Neural crest cell (in vitro differentiated cells): ENCODE measurements at places on chromosomes 2 and 18.

GRCh38 chr18:29188760-29189159 lies 1011.8 kb upstream of the CDH2 start:
- no peak for DNase-seq

- no peak for DNase-seq
Measured at GRCh38 chr2:152483276-152484063, 148.5 kb downstream of the FMNL2 start.

GRCh38 chr2:112004253-112004645 lies 50.8 kb upstream of the TMEM87B start:
- DNase-seq: no peak

- DNase-seq: no peak
Measured at GRCh38 chr2:86249579-86250391, 50.5 kb downstream of the MRPL35 start.

DNA sequence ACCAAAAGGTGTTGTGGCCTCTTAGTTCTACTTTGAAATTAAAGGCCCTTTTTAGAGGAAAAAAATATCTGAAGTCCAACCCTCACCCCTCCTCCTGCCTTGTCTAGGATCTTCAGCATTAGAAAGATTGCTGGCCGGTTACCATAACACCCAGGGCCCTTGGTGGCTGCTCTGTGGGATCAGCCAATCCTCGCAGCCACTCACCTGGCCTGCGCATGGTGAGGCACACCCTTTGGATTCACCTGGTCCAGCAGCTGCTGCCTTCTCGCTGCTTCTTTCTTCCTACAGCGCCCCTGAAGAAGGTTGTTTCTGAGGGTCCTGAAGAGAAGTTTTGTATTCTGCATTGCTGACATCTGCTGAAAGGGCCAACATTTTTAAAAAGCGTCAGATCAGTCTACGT lies 25.2 kb downstream of the DYTN start:
- DNase-seq: no peak

GRCh38 chr18:78722386-78722785 lies 257.2 kb upstream of the SALL3 start:
- no peak for DNase-seq

DNA sequence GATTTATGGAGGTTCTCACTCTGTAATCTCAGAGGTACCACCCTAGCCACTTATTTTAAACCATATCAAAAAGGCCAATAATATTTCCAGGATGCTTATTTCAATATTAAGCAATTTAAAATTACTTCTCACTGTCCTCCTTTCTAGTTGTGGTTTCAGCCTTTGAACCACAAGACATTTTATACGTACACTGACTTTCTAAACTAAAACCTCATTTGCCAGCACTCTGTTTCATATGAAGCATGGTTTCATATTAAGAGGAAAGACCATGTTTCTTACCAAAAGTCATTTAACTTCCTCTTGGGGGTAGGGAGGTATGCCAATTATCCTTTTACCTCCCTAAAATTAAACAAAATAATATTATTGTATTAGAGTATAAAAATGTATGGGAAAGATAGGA lies 399.8 kb downstream of the CDH7 start:
- DNase-seq: no peak

DNA sequence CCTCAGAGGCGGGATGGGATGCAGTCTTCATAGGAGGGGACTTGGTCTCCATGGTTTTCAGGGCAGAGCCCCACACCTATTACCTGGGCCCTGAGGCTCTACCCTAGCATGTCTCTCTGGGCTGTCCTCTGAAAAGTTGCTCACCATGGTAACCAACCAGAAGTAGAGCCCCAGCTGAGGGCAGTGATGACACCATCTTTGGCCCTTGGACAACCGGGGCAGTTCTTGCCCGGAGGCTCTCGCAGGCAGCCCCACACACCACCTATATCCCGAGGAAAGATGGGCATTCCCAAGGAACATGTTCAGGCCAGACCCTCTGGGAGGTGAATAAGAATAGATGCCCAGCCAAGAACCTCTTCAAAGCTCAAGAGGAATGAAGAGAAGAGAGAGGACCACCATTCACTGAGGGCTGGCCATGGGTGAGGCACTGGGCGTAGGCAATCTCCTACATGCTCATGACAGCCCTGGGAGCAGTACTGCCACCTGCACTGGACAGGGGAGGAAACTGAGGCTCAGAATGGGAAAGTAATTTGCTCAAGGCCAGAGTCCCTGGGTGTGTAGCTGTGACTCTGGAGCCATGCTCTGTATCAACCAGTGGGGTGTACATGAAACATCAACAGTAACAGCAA lies 72.5 kb downstream of the HS1BP3 start:
- DNase-seq: no peak

- no peak for DNase-seq
Measured at GRCh38 chr18:67514901-67515540, 1.5 kb downstream of the DSEL start.

DNA sequence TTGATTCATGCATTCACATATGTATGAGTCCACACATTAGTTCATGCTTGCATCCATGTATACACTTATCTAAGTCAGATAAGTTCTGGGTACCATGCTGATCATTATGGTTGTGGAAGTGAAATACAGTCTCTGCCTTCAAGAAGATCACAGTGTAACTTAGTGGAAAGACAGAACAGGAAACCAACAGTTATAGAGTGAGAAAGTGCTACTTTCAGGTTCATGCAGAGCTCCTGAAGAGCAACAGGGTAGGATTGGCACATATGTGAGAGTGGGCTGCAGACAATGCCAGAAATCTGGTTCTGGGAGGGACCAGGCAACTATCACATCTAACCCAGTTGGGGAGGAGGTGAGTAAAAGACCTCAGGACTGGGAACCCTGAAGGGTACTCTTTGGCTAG lies 35.4 kb upstream of the PGAP1 start:
- no peak for DNase-seq

GRCh38 chr2:145622285-145622684 lies 1102.4 kb upstream of the ZEB2 start:
- no peak for DNase-seq

GRCh38 chr2:233416706-233417105 lies 62.4 kb downstream of the DGKD start:
- no peak for DNase-seq

DNA sequence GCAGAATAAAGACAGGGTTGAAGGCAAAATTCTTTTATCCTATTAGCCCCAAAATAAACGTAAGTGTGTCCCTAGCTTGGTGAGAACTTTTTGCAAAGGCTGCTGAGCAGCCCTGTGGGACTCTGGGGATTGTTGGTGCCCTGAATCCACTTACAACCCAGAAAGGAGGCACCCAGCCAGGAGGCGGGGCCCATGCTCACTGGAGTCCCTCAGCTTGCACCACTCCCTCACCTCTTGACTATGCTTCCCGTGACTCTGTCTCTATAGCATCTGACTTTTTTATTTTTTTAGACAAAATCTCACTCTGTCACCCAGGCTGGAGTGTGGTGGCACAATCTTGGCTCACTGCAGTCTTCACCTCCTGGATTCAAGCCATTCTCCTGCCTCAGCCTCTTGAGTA lies 15.8 kb upstream of the COL6A3 start:
- DNase-seq: no peak

GRCh38 chr2:156332284-156332533 lies 312 bp downstream of the NR4A2 start:
- DNase-seq: no peak

DNA sequence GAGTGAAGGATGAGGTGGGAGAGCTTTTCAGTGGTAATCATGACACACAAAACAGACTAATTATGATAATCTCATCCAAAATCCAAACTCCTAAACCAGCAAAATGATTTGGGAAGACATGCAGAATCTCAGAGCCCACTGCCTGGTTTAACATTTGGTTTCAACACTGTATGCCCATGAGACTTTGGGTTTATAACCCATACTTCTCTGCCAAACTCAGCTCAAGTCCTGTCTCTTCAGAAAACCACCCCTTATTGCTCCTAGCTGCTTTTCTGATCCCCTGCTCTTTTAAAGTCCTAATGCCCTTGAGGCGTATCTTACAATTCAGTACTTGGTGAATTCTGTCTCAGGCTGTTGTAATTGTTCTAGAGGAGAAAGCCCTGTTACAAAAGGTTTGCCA lies 593.0 kb upstream of the ID2 start:
- DNase-seq: no peak

DNA sequence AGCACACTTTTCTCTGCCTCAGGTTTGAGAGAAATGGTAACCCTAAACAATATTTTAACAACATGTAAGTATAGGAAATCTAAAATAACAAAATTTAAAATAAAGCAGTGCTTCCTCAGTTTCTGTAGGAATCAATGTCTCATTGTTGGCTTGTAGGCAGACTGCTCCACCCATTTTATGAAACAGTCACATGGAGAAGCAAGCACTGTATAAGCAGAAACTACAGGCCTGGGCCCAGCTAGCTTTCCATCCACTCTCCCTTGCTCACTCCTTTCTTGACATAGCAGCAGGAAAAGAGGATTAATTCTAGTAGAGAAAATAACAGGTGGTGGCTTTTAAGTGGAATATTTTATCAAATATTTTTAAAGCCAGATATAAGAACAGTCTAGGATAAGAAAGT lies 97.2 kb downstream of the PLEKHM3 start:
- DNase-seq: no peak

DNA sequence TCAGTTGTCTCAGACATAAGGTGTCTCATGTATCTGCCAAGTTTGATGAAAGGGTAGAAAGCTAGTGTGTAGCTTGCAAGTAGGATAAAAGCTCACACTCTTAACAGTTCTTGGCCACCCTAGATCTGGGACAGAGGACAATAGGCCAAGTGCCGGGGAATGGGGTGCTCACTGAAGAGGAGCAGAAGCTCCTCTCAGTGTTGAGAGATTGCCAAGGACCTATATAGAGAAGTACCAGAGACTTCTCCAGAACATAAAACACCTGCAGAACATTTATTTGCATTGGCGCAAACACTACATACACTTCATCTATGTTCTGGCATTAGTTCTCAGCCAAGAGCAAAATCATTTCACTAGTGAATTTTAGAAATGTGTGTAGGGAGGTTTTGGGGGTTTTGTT lies 2.9 kb upstream of the GTF3C3 start:
- DNase-seq: no peak

GRCh38 chr2:68045342-68045741 lies 17.5 kb downstream of the C1D start:
- DNase-seq: no peak

GRCh38 chr18:9706081-9706935 lies 1.8 kb upstream of the RAB31 start:
- no peak for DNase-seq

GRCh38 chr2:240963868-240964703 lies 34.3 kb upstream of the SNED1 start:
- DNase-seq: no peak

DNA sequence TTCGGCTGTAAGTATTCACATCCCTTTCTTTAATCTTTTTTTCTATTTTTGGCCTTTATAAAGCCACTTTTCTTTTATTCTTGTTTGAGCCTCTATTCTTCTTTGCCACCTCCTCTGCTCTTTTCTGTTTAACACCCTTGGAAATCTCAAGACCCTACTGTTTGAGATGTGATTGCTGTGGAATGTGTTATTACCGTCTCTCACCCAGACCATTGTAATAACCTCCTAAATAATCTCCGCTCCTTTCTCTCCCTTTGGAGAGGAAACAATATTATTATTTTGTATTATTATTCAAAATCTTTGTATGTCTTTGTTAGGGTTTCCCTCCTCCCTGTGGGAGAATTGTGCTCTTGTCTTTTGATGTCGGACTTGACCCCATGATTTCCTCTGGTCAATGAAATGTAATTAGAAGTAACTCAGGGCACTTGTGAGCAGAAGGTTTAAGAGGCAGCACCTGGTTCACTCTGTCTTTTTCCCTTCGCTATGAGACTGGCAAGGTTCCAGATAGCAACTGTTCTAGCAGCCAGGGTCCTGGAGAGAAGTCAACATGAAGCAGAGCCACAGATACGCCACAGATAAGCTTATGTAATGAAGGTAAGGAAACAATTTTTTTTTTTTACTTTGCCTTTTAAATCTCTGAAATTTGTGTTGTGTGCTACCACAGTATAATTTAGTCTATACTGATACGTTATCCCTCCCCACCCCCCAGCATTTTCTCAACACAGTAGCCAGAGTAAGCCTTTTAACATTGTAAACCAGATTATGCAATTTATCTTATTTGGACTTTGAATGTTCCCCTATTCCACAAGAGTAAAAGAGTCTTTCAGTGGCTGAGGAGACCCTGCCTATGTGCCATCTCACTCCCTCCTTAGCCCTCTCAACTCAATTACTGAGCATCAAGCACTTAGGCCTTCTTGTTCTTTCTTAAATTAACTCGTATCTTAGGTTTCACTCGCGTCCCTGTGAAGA lies 601.2 kb upstream of the ZNF804A start:
- DNase-seq: no peak

GRCh38 chr18:12336887-12337286 lies 28.8 kb downstream of the TUBB6 start:
- DNase-seq: no peak
